ENCODE measurements at places on chromosomes 11 and 22.

- DNase-seq = no peak
These were observed 30.7 kb downstream of the BUD13 start for GRCh38 chr11:116742104-116742503.

- no peak for DNase-seq
These were observed 194.2 kb downstream of the AASDHPPT start for GRCh38 chr11:106271686-106272085.

DNA sequence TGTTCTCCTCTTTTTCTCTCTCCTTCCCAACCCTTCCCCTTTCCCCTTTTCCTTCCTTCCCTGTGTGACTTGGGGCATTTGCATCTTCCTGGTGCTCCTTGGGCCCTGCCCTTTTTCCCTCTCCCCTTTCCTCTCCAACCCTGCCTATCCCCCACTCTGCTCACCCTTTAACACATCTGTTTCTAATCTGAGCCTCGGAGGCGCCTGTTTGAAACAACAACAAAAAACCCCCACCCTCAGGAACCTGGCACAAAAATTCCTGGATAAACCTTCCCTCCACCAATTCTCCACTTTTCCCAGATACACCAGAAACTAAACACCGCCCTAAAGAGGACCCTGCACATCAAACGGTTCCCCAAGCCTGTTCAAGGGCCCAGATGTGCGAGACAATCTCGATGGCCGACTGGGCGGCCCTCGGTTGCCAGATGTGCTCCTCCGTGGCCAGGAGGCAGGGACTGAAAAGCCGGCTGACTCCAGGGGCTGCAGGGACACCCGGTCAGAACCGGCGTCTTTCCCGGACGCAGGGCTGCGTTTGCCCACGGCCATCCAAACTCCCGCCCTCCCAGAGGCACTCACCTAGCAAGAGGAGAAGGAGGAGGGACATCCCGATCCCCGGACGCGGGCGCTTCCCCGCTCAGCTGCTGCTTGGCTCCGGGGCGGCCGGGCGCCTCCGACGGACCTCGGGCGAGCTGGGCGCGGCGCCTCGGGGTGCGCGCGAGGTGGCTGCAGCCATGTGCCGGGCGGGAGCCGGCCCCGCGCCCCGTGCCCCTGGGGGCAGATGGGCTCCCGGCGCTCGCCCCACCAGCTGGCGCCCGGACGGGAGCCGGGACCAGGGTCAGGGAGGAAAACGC, 486 bp downstream of the CLMP start:
- DNase-seq = no peak

DNA sequence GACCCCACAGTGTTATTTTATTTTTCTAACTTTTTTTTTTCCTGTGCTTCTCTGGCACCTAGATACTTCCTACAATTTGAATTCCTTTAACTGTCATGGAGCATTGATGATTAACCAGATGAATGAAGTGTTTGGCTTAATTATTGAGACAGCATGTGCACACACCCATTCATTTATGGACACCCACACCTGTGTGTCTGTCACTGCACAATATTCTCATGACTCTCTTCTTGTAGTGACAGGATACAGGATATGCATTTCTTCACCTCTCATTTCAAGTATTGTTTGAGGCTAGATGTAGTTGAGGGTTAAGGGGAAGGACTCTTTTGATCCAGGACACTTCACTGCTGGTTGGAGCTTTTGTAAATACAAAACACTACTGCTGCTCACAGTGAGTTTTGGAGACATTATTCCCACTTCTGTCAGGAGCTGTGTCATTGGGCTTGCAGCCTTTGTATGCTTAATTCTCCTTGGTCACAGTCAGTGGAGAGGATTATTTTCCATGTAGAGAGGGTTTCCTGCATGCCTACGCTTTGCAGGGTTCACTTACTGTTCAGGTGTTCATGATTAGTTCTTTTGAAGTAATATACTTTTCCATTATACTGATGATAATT, 33.5 kb downstream of the SPECC1L start:
- DNase-seq = no peak

DNA sequence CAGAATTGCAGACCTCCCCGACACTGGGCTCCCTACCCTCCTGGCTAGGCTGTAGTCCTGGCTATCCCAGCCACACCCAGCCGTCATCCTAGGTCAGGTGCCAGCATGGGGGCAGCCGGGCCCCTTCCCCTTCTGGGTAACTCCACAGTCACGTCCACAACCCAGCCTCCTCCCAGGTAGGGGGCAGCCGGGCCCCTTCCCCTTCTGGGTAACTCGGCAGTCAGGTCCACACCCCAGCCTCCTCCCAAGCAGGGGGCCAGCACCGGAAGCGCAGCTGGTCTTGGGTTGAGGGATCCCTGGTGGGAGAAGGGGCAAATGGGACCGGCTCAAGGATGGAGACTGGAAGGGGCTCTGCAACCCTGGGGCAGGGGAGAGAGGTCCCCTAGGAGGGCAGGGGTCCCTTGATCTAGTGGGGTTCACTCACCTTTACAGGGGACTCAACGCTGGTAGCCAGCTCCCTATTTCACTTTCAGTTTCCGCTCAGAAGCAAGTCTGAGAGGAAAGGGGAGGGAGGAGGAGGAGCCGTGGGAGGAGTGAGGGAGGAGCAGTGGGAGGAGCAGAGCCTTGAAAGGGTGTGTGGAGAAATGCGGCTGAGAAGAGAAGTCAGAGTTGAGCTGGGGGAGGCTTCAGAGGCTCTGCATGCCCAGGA, at the start of gene TRIM21:
TRIM21 (minus strand) TSS at position 494 of the 649 bp plus-strand sequence. CDS start 3,293 bp downstream, outside the sequence.
- peak; percentile 52 for DNase-seq

DNA sequence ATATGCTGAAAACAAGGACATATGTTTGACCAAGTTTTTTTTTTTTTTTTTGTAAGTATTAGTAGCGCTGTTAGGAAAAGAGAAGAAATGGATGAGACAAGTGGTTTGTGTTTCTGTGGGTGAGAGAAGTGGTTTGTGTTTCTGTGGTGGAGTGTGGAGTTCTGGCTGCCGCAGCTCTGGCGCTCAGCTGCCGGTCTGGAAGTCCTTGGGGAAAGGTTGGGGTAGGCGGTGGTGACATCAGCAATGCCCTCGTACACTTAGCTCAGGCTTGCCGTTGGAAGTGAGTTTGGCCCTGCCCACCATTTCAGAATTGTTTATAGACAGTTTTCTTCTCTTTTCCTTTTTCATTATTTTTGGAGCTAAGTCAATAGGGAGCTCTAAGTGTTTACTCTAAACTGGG, 116.6 kb downstream of the TBC1D22A start:
- DNase-seq = no peak
